ELF-1 (cell line): ENCODE measurements at places on chromosomes 11 and 22.

GRCh38 chr11:10400856-10401255, 54.2 kb upstream of the AMPD3 start:
- DNase-seq = no peak

- peak; percentile 84 for DNase-seq
Measured at GRCh38 chr11:12182676-12183541, 72.5 kb downstream of the MICAL2 start.

GRCh38 chr11:13160346-13160745, 117.2 kb upstream of the BMAL1 start:
- peak; percentile 39 for DNase-seq

- DNase-seq = no peak
Measured at GRCh38 chr22:50017701-50018224, 5.2 kb upstream of the IL17REL start.

- peak; percentile 44 for DNase-seq
Measured at GRCh38 chr11:113894421-113894996, 10.1 kb upstream of the HTR3B start.

GRCh38 chr11:16787035-16787742, 48.7 kb downstream of the C11orf58 start:
- DNase-seq = no peak

DNA sequence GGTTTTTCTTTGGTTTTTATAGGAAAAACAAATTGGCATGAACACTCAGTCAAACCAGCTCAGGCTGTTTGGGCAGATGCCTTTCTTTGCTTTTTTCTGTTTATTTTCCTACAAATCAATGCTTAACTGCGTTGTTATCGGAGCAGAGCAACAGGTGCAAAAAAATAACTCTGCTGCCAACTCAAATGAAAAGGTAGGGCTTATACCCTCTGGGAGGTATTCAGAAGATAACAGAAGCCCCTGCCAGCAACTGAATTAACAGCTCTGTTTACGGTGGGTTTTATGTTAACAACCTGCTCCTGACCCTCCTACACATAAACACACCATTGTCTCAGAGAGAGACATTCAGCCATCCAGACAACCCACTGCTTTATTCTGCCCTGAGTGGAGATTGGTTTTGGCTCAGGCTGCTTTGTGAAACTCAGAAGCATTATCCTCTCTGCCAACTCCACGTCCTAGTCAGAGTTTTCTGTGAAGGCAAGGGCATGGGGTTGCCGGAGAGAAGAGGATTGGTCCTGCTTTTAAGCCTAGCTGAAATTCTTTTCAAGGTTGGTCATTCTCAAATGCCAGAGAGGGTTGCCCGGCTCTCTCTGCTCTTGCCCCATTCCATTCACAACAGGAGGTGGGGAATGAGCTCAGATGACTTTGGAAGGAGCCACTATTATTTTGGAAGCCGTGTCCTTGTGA, 11.4 kb downstream of the EHF start:
- DNase-seq = peak; percentile 19

GRCh38 chr22:30615543-30615954, 8.6 kb downstream of the TCN2 start:
- no peak for DNase-seq

DNA sequence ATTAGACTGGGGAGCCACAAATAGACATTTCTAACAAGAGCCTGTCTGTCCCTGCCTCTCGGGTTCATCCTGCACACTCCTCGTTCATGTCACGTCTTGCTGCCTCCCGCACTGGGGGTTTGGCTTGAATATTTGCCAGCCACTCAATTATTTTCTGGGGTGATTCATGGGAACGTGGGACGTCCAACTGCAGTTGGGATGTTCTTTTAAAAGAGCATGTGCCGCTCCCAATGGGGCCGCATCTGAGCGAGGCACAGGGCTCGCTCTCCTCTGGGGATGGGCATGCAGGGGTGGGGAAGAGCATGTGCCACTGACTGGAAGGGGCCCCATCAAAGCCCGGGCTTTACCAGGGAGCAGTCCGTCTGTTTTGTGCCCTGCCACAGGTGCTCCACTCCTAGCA, 43.4 kb downstream of the PARVG start:
- DNase-seq = no peak

- no peak for DNase-seq
Measured at GRCh38 chr11:70420008-70420464, 21.7 kb downstream of the CTTN start.

- no peak for DNase-seq
Measured at GRCh38 chr11:134498326-134499139, 86.5 kb upstream of the B3GAT1 start.

DNA sequence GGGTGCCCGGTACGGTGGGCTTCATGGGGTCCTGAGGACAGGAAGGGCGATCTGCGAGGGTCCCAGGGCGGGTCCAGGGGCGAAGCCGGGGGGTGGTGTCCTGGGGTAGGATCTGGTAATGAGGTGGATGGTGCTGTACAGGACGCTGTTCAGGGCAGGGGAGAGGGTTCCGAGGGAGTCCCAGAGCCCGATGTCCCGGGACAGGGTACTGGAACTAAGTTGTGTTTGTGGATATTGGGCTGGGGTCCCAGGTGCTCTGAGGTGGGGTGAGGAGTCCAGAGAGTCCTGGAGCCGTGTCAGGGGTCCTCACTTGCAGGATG, 426 bp downstream of the LZTR1 start:
- no peak for DNase-seq

- no peak for DNase-seq
Measured at GRCh38 chr11:7573193-7573557, 59.4 kb downstream of the PPFIBP2 start.

DNA sequence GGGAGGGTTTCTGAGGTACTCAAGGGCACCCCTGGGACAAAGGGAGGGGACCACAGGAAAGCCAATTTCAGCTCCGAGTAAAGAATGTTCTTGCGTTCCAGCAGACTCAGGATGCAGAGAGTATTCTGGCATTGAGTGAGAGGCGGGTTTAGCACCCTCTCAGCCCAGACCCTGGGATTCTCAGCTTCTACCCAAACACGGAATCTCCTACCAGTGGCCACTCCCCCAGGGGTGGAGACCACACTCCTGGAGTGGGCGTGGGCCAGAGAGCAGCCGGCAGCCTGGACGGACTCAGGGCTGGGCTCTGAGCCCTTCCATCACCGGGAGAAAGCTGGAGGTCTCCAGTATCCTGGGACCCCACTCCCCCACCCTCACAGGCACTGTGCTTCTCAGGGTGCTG, 26.1 kb upstream of the TTLL12 start:
- peak; percentile 63 for DNase-seq

- peak; percentile 85 for DNase-seq
Measured at GRCh38 chr22:36585841-36586240, 56.9 kb upstream of the EIF3D start.

DNA sequence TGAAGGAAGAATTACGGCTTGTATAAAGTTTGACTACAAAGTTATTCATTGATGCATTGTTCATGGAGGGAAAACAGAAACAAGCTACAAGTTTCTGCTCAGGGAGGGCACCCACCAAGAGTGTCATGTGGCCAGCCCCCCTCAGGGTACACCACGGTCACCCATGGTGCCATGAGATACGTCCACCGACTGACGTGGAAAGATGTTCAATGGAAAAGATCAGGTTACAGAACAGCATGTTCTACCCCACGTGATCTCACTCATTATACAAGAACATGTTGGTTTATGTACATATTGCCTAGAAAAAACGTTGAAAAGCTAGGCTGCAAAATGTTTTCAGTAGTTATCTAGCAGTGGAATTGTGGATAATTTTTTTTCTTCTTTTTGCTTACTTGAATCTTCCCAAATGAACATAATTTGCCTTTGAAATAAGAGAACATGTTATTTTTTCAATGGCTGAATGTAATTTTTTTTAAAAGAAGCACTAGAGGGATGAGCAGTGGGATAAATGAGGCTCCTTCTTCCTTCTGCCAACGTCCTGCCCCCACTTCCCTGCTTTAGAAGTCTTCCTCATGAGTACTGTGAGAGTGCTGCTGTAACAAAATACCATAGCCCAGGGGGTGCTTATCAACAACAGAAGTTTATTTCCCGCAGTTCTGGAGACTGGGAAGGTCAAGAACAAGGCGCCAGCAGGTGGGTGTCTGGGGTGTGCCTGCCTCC, 22.5 kb downstream of the RCN1 start:
- DNase-seq = no peak

DNA sequence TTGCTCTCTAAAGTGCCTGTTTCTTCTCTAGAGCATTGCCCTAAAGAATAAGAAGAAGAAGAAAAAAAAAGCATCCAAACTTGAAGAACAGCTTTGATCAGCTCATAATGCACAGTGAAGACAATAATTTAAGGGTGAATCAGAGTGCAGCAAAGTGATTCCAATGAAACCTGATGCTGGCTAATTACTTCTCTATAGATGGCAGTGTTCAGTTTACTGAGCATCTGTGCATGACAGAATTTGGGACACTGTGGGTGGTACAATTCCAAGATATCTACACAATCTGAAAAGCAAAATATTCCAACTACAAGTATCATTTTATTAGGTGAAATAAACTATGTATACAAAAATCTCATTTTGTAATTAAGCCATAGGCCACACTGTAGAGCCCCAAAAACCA, 450.5 kb upstream of the CCDC90B start:
- no peak for DNase-seq

- DNase-seq = no peak
Measured at GRCh38 chr11:70595452-70595851, 197.1 kb downstream of the CTTN start.

DNA sequence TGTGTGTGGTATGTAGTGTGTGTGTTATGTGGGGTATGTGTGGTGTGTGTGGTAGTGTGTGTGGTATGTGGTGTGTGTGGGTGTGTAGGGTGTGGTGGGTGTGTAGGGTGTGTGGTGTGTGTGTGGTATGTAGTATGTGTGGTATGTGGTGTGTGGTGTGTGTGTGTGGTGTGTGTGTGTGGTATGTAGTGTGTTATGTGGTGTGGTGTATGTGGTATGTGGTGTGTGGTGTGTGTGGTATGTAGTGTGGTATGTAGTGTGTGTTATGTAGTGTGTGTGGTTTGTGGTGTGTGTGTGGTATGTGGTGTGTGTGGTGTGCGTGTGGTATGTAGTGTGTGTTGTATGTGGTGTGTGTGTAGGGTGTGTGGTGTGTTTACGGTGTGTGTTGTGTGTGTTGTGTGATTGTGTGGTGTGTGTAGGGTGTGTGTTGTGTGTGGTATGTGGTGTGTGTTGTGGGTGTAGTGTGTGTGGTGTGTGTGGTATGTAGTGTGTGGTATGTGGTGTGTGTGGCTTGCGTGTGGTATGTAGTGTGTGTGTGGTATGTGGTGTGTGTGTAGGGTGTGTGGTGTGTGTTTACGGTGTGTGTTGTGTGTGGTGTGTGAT, 4.2 kb upstream of the PPP6R2 start:
- no peak for DNase-seq

- DNase-seq = no peak
Measured at GRCh38 chr11:125111001-125111342, 454 bp downstream of the TMEM218 start.

DNA sequence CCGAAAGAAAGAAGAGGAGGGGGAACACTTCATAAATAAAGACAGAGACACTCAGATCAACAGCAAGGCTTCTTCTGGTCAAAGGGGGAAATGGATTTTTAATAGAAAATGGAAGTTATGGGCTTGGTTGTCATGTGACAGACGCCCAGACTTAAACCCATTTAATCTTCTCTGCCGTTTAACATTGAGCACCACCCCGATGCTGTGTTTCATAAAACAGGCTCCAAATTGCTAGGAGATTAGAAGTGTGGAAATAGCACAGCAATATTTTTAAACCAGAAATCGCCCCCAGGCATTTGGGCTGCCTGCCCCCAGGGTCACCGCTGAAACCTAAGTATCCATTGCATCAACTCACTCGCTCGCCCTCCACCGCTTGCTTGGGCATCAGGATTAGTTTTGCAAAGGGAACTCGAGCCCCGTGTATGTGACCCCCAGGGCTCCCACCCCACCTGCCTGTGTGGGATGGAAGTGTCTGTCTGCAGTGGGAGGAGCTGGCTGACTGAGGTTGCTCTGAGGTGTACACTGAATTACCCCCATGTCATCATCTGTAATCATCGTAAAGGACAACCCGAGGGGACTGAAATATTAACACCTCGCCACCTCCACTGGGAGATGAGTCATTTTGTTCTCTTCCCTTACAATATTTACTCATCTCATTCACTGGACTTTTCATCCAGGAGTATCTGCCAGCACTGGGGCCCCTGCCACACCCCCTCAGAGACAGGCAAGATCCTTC, 10.7 kb downstream of the DSCAML1 start:
- no peak for DNase-seq

DNA sequence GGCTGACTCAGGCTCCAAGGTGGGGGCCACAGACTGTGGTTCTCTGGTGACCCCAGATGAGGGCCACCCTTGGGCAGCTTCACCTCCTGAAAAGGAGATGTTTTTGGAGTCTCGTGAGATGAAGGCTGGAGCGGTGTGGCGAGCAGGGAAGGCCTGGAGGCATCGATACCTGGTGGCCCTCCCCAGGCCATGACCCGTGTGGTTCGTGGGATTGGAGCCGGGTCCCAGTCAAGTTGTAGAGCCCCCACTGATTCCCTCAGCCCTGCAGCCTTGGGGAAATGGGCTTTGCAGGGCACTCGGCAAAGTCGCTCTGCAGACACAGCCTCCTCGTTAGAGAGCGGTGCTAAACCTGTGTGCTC, 1083.4 kb downstream of the BRD1 start:
- no peak for DNase-seq

DNA sequence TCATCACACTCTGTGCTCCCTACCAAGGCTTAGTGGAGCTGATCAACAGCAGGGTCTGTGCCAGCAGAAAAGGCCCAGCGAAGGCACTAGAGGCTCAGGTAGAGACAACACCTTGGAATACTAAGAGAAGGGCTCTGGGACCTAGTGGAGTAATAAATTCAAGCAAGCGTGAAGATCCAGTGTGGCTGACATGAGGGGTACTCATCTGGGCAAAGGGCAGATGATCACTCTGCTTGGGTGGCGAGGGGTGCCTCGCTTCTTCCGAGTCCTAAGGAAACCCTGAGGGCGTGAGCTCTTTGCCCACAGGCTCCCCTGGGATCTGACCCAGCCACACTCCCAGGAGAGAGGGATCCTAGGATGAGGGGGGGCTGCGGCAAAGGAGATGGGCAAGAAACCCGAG, 3.5 kb upstream of the TPBGL start:
- no peak for DNase-seq

DNA sequence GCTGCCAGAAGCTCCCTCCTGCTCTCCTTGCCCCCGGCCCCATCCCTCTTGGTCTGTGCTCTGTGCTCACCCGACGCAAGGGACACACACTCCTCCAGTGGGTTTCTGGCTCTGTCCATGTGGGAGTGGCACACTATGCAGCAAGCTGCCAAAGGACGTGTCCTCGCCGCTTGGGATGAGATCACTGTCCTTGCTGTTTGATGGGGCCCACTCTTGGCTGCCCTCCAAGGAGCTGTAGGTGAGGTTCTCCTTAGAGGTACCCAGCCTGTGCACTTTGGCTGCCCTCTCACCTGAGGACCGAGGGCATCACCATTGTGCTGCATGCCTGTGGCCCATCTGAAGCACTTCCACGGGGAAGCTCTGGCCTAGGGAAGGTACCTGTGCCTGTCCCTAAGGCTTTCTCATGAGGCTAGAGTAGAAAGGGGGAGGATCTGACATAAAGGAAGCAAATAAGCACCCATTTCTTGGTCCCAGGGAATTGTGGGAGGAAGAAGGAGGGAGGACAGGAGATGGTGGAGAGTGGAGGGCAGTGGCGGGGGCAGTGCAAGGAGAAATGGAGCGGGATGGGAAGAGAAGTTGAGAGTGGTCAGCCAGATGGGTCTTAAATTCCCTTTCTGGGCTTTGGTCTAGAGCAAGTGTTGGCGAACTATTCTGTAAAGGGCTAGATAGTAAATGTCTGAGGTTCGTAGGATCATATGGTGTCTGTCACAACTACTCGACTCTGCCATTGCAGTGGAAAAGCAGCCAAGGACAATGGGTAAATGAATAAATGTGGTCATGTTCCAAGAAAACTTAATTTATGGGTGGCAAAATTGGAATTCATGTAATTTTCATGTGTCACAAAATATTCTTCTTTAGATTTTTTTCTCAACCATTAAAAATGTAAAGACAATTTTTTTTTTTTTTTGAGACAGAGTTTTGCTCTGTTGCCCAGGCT, 47.0 kb upstream of the AMPD3 start:
- DNase-seq = no peak
